ENCODE measurements at places on chromosomes 7 and 10. TPM values are rescaled to one million over a fixed set of nuclear protein-coding genes. Genes with fewer than 3 reads are reported as not detected.

DNA sequence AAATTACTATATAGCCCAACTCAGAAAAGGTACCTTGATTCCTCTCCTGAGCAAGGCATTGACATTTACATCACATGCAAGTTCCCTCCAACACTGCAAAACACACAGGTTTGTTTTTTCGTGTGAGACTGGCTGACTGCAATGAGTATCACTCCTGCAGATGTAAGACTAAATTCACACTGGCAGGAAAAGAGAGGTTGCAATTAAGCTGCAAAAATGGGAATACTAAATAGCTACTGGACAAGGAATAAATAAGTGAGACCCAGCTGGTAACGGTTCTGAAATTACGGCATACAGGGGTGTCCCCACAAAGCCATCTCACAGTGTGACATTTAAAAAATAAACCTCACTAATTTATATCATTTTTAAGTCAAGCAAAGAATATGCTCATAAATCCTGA, 97.3 kb downstream of the PIP4K2A start:
- no peak for DNase-seq

DNA sequence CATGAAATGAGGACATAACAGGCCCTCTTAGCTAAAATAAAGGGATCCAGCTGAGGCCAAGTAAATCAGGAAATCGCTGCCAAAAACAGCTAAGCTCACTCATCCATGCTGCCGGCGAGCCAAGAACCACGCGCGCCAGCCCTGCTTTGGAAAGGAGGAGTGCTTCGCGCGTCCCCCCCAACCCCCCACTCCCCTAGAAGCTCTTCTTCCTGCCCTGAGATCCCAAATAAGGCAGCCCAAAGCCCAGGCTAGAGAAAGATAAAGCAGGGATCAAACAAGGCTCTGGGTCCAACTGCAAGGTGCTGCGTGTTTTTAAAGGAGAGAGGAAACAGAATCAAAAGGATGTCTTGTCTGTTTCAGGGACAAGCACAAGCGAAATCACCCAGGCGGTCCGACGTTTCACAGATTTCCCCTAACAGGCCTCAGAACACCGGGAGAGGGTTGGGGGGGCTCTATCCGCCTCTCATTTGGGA, 168.3 kb upstream of the AUTS2 start:
- DNase-seq, result peak; percentile 91

DNA sequence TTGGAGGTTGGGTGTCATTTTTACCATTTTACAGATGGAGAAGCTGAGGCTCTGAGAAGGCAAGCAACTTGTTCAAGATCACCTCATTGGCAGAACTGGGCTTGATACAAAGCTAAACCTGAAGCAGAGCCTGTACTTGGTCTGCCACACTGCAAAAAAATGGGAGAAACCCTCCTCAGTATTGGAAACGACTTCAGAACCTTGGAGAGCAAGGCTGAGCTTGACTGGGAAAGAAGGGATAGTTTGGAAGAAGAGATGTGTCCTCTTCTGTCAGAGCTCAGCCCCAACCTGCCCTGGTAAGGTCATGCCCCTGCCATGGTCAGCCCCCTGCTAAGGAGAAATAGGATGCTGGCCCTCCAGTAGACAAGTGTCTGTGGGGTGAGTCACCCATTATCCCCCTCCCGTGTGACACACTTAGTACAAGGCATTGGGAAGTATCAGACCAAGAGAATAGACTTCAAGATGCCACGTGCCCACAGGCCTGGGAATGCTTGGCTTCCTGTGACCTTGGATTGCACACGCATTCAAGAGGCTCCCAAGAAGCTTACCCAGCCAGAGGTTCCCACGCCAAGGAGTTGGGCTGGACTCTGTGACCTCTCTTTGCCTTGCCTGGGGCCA, 56.2 kb upstream of the SMNDC1 start:
- no peak for DNase-seq

DNA sequence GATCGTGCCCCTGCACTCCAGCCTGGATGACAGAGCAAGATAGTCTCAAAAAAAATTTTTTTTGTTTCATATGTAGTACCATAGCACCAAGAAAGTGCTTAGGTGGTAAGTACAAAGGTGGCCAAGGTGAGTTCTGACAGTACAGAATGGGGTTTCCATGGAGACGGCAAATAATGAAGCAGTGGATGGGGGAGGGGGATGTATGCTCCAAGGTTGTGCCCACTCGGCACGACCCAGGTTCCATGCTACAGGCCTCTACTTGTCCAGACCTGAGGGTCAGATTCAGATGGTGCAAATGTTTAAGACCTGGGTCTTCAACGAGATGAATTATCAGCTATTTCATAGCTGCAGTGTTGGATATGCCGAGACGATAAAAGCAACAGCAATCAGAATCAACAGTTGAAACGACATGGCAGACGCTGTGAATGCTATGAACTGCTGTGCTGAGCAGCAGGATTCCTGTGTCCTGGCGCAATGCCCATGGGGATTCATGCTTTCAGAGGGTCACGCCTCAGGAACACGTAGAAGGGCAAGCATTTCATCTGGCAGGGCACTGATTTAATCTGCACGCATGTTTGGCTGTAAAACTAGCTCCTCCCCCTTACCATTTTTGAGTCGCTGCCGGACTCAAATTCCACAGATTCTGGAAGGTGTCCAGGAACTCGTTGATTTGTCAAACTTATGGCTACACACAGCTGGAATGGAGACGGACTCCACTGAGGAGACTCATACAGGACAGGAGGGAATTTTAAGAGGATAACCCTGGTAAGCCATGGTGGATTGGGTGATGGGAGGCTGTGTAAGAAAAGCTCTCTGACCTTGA, 256.5 kb downstream of the FRMD4A start:
- peak; percentile 90 for DNase-seq

GRCh38 chr7:138170298-138170697, 94.0 kb downstream of the AKR1D1 start:
- DNase-seq, result no peak

GRCh38 chr10:103181244-103181643, 11.8 kb downstream of the NT5C2 start:
- DNase-seq, result peak; percentile 25

DNA sequence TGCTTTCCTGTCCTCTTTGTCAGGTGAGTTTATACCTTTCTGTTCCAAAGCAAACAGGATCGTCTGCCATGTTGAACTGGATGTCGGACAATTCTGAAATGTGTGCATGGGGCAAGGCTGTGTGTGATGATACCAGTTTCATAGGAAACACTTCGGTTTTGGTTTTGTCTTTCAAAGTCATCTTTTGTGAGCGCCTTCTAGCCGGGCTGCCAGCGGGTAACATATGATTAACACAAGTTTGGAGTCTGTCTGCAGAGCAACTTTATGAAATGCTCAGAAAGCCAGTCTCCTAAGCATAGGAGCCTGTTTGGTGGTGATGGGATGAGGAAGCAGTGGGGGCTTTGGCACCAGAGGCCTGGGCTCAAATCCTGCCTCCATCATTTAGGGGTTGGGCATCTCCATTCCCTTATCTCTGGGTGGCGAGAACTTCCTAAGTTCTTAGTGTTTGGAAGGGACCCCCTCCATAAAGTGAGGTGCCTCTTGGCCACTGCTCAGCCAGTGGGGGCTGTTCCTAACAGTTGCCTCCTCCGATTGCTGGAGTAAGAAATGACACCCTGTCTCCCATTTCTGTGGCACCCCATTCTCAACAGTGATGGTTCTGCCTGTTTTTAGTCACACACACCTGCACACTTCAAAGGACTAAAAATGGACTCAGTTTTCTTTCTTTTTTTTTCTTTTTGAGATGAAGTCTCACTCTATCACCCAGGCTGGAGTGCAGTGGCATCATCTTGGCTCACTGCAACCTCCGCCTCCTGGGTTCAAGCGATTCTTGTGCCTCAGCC, 36.8 kb downstream of the CUX1 start:
- no peak for DNase-seq

- DNase-seq, result no peak
Measured at GRCh38 chr10:31413325-31413724, 94.3 kb downstream of the ZEB1 start.

DNA sequence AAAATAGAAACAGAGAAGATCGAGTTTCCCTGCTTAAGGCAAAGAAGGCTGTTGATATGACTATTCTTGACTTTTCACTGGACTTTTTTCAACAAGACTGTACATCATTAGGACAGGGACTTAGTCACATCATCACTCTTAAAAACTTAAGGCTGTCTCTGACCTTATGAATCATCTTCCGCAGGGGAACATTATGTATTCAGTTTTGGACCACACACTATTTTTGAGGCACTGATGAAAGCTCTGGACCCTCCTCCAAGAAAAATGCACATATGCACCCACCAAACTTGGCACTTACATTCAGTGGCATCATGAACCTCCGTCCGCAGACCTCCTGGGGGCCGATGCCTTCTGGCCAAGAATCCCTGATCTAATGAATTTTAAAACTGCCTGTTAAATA, 96.4 kb downstream of the CALD1 start:
- DNase-seq, result no peak

GRCh38 chr10:49643241-49644034, 29.6 kb downstream of the CHAT start:
- DNase-seq, result no peak

DNA sequence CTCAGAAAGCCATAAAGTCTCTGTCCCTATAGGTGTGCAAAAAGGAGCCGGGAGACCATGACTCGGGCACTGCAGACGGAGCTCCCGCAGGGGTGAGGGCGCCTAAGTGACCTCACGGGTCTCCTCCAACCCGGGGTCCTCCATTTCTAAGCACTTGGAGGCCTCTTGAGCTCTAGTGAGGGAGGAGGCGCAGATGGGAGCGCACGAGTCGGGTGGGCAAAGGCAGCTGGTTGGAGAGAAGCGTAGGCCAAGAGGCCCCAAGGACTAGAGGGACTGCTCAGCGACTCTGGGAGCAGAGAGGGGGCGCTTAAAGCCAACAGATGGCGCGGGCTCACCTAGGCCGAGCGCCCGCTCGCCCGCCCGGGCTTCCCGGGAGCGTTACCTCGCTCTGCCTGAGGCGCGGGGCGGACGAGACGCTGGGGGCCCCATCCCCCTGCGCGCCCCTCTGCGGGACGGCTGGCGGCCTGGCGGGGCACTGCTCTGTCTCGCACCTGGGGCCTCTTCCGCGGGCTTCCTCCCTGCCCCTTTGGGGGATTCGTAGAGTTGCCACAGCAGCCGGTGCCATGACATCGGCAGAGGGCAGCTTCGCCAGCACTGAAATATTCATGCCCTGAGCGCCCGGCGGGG, 523 bp upstream of the CDH23 start:
- peak; percentile 57 for DNase-seq

- DNase-seq, result no peak
Measured at GRCh38 chr7:30309302-30309701, 24.9 kb downstream of the ZNRF2 start.

GRCh38 chr10:108787932-108788331, 1135.4 kb downstream of the XPNPEP1 start:
- DNase-seq, result no peak

GNGT1 gene
- not detected for polyA plus RNA-seq

FAM180A gene
- polyA plus RNA-seq, result 0.12 TPM

HOXA6 gene
- polyA plus RNA-seq, result 11.8 TPM

RSPH10B gene
- not detected for polyA plus RNA-seq

TMEM196 gene
- 0.09 TPM for polyA plus RNA-seq

ABCB4 gene
- polyA plus RNA-seq, result 0.95 TPM

TBX20 gene
- polyA plus RNA-seq, result not detected
